G401 (cell line): ENCODE measurements at places on chromosomes 5 and 9.

DNA sequence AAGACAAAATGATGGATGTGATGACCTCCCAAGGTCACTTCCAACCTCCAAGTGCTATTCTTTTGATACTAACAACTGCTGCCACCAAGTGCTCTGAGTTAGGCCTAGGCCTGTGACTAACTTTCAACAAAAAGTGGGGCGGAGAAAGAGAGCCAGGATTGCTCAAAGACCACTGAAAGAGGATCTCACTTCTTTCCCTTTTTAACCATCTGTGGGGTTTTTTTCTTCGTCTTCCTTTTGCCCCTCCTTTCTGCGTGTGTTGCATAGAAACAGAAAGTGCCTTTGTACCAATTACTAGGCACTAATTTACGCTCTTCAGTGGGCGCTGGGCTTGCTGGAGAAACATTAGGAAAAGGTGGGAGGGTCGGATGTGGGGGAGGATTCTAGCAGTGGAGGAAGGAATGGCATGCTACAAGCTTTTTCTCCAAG is 8.0 kb downstream of the KLF9 start:
- DNase-seq: peak; percentile 42

DNA sequence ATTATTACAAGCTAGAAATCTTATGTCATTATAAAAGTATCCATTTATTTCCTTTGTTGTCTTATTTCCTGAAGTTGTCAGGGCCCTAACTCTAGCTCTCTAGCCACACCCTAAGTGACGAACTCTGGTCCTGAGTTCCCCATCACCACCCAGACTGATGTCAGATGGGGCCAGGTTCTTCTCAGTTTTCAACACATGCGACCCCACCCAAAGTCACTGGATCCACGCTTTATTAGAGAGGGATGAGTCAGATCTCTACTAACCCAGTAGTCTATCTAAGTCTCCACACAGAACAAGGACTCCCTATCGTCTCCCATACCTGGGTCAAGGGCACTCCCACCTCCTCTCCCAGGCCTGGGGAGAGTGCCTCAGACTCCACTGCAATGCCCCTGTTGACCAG is 6.8 kb upstream of the FEM1C start:
- no peak for DNase-seq

DNA sequence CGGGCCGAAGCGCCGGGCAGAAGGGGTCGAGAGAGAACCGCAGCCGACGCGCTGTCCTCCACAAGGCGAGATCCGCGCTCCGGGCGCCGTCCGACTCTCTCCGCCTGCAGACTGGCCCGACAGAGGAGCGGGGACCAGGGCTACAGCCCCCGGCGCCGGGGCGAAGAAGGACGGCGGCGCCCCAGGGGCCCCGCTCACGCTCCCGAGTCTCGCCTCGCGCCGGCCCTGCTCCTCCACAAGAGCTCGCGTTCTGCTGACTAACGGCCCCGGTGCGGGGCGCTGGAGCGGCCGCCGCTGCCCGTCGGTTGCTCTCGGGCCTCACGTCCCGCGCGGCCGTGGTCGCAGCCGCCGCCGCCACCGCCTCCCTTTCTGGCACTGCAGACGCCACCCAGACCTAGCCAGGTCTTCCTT is 338 bp downstream of the ABHD17B start:
- DNase-seq: no peak

DNA sequence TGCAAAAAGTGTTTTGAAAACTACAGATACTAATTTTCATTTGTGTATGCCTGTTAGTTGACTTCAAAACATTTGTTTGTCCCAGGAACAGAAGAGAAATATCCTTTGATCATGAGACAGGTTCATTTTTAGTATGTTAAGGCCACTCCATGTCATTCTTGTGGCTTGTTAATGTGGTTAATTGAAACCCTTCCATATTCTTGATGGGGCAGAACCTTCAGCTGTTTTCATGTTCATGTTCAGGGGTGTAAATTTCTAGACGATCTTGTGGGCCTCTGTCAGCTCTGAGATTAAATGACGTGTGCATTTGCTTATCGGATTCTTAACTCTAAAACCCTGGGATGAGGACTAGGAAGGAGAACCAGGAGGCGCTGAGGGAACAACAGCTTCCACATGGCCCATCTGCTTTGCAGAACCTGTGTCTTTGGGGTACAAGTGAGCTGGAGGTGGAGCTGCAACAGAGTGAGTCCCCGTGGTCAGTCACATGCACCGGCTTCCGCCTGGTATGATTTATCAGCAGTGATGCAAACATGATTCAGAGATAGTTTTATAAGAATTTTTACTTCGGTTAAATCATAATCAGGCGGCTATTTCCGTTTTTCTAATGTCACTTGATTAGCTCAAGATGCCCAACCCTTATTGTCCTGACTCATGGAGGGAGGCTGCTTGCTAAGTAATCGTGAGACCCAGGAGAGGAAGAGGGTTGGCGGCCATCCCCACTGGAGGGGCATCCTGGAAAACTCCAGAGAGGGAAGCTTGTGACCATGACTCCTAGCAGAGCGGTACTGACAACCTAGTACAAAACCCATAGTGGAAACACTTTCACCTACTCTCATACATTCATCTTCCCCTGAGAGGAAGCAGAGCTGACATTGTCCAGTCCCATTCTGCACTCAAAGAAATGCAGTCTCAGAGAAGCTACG is 138.4 kb downstream of the C9orf152 start:
- DNase-seq: no peak

DNA sequence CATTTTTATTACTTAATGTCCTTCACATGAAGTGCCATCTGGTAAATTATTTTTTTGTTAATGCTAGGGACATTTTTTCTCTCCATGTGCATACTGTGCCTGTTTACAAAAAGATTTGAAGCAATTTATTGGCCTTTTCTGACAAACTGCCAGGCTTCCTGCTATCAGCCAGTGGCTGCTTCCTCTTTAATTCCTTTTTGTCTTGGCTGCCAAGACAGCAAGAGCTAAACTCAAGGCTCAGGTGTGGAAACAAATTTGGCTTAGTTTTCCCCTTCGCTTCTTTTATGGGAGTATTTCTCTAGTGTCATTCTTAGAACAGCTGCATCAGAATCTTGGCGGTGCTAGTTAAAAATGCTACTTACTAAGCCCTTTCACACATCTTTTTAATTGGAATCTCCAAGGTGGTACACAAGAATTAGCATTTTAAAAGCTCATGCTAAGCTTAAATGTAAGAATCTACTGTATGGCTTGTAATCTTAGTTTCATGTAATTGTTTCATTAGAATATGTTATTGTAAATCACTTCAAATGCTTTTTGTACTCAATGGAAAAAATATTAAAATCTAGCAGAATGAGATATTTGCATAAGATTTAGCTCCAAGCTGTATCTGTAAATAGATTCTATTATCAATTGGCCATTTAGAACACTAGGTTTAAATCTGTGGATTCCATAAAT is 134.2 kb upstream of the RASGRF2 start:
- DNase-seq: peak; percentile 69

DNA sequence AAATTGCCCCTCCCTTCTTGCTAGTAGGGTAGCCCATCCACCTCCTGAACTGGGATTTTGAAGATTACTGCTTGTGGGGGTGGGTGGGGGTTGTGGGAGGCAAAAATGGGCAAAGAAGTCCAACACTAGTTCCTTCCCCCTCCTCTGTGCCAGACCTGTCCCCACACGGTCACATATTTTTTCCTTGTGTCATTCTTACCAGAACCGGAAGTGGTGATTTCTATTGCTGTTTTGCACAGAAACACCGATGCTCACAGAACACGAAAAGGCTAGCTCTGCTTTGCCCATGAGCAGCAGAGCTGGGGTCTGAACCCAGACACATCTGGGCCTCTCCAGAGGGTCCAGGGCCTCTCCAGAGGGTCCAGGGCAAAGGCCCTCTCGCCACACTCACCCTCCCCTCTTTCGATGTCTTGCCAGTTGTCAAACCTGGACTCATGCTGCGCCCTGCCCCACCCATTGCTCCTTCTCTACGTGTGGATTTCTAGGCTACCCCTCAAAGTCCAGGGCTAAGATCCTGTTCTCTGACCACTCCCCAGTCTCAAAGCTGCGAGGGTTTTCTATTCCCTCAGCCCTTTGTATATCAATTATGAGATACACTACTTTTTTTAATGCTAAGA is 264.4 kb upstream of the MSX2 start:
- DNase-seq: no peak

- no peak for DNase-seq
These were observed 21.4 kb downstream of the ATPSCKMT start for GRCh38 chr5:10228288-10228687.

GRCh38 chr5:78211052-78211451 is 83.4 kb downstream of the AP3B1 start:
- DNase-seq: no peak

DNA sequence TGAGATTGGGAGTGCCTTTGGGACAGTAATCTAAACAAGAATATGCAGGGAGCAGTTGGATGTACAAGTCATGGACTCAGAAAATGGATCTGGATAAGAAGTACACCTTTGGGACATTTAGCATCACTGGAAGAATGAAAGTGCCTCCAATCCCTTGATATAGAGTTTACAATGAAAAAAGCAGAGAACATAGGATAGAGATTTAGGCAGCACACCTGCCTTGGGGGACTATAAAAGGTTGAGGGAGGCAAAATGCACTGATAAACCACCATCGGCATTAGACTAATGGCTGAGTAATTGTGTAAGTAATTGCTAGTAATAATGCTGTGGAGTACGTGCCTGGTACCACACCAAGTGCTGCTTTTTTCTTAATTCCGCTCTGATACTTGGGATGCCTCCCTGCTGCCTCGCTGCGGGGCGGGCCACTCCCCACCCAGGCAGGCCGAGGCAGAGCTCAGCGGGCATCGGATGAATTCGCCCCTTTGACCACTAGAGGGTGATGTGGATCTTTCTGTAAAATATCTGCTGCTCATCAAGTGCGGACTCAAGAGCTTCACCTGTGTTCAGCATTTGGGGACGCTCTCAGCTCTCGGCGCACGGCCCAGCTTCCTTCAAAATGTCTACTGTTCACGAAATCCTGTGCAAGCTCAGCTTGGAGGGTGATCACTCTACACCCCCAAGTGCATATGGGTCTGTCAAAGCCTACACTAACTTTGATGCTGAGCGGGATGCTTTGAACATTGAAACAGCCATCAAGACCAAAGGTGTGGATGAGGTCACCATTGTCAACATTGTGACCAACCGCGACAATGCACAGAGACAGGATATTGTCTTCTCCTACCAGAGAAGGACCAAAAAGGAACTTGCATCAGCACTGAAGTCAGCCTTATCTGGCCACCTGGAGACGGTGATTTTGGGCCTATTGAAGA is 99.9 kb downstream of the ANKRD18B start:
- peak; percentile 88 for DNase-seq

DNA sequence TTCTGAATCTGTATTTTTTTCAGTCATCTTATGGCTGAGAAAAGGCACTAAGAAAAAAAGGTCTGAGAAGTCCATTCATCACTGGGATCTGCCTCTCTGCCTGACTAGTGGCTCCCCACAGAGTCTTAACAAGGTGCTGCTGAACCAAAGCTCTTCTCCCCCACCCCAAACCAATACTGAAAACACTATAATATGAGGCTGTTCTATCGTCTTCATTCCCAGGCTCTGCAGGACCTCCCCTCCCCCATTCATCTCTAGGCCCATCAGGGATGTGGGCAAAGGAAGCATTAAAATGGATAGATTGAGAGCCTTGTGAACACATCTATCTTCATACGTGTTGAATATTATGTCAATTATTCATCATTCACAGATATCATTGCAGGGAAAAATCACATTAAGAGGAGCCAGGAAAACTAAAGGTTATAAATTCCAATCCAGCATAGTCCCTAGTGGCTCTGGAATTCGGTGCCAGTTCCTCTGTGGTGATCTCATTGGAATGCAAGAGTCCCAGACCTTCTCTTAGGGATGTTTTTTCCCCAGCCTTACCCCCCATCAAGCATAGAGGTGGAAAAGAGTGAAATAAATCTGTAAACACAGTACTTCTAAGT is 44.3 kb upstream of the GPR151 start:
- no peak for DNase-seq

DNA sequence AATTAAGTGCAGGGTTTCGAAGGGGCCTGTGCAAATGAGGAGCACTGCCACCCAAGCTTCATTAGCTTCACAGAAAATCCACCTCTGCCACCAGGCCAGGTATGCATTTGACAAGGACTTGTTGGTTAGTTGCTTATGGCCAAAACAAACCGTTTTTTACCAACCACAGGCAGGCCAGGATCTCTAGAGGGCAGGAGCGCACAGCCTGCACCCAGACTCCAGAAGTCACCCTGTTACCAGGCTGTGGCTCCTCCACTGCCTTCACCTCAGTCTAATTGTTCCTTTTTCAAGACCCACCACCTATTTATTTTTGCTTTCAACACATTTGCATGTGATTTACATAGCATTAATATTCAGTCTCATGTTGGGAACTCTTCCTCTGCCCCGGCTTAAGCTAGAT is 78.3 kb upstream of the HSPA9 start:
- no peak for DNase-seq

- peak; percentile 13 for DNase-seq
These were observed 105.4 kb downstream of the DCP2 start for GRCh38 chr5:113081881-113082546.

DNA sequence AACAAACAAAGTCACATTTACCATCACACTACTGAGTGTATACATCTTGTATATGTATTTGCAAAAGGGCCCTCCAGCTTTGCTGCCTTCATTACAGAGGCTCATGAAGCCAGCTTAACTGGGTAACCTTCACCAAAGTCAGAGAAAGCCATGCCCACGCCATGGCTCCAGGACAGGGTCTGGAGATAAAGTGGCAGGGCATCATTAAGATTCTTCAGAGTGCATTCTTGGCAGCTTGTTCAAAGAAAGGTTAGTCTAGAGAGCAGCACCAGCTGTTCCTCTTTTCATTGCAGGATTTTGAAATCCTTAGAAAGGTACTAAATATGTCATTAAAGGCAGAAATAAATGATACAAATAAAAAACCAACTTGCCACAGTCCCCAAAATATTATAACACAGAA is 333.2 kb downstream of the NDUFS4 start:
- no peak for DNase-seq

DNA sequence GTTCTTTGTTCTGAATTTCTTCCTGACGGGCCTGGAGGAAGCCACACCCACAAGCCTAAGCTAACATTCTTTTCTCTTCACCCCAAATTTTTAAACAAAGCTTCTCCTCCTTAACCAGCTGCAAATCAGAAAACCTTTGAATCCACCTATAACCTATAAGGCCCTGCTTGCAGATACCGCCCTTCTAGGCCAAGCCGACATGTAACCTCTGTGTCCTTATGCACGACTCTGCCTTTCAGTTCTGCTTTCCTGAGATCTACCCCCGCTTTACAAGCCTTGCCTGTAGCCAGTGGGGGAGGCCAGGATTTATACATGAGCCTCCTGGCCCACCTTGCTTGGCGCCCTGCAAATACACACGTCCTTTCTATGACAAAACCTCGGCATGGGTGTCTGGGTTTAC is 19.3 kb downstream of the BRD9 start:
- no peak for DNase-seq

DNA sequence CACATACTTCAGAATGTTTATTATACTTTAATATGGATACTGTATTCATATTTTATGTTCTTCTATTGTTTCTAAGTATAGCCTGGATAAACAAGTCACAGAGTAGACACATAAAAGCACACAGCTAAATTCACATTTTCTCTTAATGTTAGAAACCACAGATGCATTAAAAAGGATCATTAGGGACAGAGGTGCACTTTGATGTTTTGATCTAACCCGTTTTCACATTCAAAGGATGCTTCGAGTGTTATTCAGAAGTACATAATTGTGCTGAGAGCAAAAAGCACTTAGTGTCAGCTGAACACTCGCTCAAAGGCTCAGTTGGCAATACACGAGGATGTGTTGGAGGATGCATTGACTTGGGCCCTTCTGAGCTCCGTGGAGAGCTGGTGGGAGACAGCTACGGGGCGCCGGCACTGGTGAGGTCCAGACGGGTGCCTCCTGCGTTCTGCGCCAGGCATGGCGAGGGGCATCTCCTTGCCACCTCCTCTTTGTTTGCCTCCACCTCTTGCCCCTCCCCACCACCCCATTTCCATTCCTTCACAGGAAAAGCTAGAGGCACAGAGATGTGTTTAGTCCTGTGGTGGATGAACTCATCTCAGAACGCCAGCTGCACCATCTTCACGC is 35.5 kb downstream of the MED10 start:
- DNase-seq: no peak
